ENCODE measurements at places on chromosomes 4 and X.

GRCh38 chr4:60619531-60620305 is 580.4 kb upstream of the ADGRL3 start:
- DNase-seq = no peak

DNA sequence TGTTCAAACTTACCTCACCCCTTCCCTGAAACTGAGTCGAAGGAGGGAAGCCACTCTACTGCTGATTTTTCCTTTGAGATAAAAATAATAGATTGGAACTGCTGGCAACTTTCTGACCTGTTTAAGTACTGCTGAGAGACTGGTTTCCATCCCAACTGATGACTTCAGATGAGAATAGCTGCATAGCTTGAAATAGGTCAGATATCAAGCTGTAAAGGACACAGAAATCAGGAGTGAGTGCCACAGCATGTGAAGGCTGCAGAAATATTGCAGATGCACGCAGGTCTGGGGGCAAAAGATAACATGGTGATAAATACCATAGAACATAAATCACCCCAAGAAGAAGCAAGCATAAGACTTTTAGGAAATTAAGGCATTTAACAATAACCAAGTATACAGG is 923.2 kb downstream of the SH3BGRL start:
- DNase-seq = no peak

GRCh38 chr4:26105815-26106699 is 192.0 kb downstream of the SMIM20 start:
- no peak for DNase-seq

DNA sequence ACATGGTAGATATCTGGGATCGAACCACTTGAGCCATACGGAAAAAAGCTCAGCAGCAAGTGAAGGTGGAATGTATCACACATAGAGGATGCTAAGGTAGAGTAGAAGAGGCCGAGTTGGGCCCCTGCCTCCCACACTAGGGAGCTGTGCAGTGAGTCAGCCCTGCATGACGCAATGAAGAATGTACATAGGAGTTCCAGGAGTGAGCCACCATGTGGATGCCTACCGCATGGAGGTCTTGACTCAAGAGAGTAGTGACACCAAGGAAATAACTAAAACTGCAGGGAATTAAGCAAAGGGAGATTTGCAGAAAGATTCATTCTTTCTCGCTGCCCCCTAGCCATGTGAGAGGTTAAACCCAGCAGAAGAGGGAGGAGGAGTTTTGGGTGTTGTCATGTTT is 389.6 kb upstream of the IGFBP7 start:
- no peak for DNase-seq

GRCh38 chr4:98625399-98625798 is 33.0 kb downstream of the TSPAN5 start:
- no peak for DNase-seq

GRCh38 chr4:180449395-180449956 is 1793.7 kb upstream of the TENM3 start:
- no peak for DNase-seq

- DNase-seq = no peak
Observed at GRCh38 chr4:133802359-133803140, 399.0 kb downstream of the PABPC4L start.

DNA sequence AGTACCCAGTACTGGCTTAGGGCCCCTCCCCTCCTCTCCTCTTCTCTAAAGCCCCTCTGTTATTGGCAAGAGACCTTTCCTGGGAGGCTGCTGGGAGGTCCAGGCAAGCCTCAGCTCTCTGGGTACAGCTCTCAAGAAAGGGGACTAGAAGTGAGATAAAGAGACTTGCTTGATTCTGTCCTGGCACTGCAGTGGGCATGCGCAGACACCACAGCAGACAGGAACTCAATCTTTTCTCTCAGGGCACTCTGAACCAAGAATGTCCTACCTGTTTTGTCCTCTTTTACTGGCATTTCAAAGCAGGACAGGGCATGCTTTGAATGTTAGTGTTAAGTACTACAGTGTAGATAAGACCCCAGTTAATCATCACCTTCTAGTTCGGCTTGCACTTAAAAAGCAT is 74.9 kb downstream of the NYX start:
- no peak for DNase-seq

DNA sequence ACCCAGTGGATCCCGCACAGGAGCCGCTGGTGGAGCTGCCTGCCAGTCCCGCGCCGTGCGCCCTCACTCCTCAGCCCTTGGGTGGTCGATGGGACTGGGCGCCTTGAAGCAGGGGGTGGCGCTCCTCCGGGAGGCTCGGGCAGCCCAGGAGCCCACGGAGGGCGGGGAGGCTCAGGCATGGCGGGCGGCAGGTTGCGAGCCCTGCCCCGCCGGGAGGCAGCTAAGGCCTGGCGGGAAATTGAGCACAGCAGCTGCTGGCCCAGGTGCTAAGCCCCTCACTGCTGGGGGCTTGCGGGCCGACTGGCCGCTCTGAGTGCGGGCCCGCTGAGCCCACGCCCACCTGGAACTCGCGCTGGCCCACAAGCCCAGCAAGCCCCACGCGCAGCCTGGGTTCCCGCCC is 127.1 kb upstream of the TMEM164 start:
- DNase-seq = no peak

GRCh38 chr4:141158219-141158618 is 24.9 kb upstream of the RNF150 start:
- no peak for DNase-seq

DNA sequence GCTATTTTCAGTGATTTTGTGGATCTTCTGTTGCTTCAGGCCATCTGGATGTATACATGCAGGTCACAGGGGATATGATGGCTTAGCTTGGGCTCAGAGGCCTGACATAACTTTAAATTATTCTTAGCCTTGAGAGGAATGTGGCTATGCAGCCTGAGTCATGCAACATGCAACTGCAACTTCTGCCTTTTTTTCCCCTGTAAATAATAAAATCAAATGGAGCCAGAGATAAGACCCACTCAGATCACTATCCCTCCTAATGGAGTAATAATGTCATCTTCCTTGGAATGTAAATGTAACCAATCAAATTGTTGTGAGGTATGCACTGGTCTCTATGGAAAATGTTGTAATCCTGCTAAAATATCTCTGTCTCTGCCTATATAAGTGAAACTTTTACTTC is 54.9 kb downstream of the MAGEB17 start:
- no peak for DNase-seq

- no peak for DNase-seq
Observed at GRCh38 chr4:37383579-37384229, 139.2 kb downstream of the NWD2 start.

- DNase-seq = no peak
Observed at GRCh38 chr4:113708250-113708649, 53.3 kb downstream of the CAMK2D start.

DNA sequence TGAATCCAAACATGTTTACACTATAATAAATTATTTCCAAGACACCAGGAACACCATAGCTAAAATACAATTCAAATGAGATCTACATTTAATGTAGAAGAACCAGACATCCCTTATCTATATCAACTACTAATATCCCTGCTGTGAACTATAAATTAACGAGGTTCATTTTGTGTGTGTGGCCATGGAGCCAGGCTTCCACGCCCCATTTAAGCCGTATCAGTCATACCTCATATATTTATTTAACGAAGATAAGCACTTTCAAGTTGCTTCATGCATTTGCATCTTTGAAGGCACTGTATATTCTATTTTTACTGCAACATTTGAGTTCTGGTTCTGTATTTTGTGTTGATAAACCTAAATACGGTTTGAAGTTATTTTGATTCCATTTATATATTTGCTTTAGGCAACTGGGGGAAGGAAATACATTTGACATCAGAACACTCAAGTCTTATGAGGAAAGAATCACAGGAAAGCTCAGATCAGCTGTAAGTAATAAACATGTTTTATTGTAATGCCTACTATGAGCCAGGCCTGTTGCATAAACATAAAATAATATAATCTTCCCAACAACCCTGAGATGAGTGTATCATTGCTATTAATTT is 45.1 kb upstream of the WDR17 start:
- no peak for DNase-seq

DNA sequence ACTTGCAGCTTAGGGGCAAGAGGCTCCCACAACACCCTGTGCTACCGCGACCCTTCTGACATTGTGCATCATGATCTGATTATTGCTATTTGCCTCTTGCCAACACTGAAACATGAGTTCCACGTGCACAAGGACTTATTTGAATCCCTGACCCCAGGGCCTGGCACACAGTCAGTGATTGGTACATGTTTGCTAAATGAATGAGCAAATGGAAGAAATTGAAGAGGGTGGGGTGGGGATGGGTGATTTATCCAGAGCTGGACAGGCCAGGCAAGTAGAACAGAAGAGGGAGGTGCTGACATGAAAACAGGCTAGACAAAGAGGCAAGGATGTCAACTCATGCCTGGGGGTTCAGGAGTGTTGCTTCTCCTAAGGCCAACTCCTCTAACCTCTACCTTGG is 24.9 kb upstream of the RPL39 start:
- DNase-seq = no peak

DNA sequence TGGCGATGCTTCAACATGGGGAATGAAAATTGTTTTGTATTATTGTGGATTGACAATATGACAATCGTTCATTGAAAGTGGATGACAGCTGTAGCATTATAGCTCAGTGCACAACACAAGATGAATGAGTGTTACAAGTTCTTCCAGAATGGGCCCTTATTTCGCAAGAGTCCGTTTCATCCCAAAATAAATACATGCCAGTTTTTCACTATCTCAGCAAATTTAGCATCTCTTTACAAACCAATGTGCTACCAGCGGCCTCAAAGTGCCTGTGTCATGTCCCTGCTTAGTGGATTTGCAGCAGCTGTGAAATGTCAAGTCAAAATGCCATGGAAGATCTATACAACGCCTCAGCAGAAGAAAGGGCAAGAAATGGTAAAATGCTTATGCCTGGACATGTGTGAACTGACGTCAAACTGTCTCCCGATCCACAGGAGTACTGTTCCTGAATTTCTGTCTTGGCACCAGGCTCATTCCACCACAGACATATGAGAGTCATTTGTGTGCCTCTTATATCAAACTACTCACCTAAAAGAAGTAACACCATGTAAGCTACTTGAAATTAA is 109.6 kb downstream of the MAML3 start:
- no peak for DNase-seq

DNA sequence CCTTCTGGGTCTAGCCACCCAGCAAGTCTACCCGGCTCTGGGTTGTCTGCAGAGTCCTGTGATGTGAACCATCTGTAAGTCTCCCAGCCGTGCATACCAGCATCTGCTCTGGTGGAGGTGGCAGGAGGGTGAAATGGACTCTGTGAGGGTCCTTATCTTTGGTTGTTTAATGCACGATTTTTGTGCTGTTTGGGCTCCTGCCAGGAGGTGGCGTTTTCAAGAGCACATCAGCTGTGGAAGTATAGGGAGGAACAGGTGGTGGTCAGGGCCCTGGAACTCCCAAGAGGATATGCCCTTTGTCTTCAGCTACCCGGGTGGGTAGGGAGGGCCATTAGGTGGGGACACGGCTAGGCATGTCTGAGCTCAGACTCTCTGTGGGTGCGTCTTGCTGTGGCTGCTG is 66.5 kb upstream of the ZFP42 start:
- DNase-seq = no peak

DNA sequence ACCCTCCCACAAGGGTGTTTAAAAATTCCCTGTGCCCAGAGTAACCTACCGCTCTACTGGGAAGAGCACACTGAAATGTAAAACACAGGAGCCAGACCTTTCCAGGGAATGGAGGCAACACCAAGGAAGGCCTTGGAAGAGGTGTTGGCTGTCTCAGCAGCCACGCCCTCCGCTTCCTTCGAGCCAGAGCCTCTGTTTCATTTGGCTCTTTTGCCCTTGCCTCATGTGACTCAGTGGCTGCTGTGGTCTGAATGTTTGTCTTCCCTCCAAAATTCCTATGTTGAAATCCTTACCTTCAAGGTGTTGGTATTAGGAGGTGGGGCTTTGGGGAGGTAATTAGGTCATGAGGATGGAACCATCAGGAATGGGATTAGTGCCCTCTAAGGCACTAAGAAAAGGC is 11.3 kb downstream of the SCD5 start:
- no peak for DNase-seq

- no peak for DNase-seq
Observed at GRCh38 chrX:44232081-44232480, 111.4 kb downstream of the EFHC2 start.

DNA sequence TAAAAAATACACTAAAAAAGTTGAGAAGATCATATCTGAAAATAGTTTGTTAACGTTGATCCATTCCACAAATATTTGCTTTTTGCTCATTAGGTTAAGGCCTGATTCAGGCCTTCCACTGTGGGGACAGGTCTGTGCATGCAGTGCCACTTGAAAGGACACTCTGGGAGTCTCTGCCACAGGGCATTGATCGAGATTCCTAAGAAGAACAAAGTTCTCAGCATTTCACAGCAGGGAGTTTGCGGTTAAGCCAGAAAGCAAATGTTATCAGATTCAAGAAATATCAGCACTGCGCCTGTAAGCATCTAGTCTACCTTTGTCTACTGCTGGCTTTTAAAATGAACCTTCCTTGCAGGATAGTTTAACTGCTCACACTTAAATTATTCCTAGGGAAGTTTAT is 62.2 kb upstream of the TNIP3 start:
- DNase-seq = no peak

- no peak for DNase-seq
Observed at GRCh38 chr4:152052451-152053057, 291.7 kb upstream of the GATB start.

GRCh38 chr4:141220271-141220670 is 424 bp upstream of the ZNF330 start:
- DNase-seq = no peak

GRCh38 chrX:12240491-12240890 is 102.2 kb downstream of the FRMPD4 start:
- no peak for DNase-seq

- DNase-seq = no peak
Observed at GRCh38 chrX:140724736-140725135, 15.2 kb downstream of the LINC00632 start.

- DNase-seq = no peak
Observed at GRCh38 chr4:144648042-144648441, 2.1 kb downstream of the HHIP start.

Measured in HFF-Myc (cell line).